Right renal cortex interstitium (tissue), 3 donors: ENCODE measurements at places on chromosomes 11 and 22. TPM values are rescaled to one million over a fixed set of nuclear protein-coding genes. Genes with fewer than 3 reads are reported as not detected.

SNX15 gene
- polyA plus RNA-seq = 22.9 TPM

DNA sequence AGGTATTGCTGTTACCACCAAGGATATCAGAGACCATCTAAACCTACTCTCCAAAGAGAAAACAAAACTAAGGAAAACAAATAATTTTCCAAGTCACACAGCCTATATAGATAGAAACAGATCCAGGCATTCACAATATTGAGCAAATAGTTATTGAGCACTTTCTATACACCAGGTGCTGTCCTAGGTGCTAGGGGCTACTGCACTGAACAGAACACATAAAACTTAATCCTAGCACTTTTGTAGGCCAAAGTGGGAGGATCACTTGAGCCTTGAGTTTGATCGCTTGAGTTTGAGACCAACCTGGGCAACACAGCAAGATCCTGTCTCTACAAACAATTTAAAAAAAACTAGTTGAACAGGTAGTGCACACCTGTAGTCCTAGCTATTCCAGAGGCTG, 44.6 kb downstream of the SERGEF start:
- no peak for DNase-seq

CHID1 gene
- polyA plus RNA-seq = 117 TPM

GRCh38 chr11:70625582-70626518, 227.5 kb downstream of the CTTN start:
- no peak for DNase-seq

LIF gene
- polyA plus RNA-seq = 1.4 TPM

- no peak for DNase-seq
These were observed 868.0 kb downstream of the NTM start for GRCh38 chr11:132238331-132238866.

DNA sequence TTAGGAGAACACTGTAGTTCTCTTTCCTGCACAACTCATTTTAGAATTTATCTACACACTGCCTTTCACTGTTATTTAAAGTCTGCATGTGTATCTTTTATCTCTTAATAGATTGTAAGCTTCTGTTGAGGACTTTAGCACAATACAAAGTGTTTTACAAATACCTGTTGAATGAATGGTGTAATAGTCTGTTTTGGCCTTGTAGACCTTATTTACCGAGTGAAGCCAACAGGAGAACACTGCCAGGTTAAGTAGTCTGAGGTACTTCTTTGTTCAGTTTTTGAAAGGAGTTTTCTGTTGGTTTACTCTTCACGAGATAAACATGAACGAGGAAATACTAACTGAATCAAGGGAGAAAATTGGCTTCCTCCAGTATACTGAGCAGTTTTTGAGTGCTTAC, 31.0 kb downstream of the SIK2 start:
- DNase-seq = no peak

GRCh38 chr11:20362481-20362880, 1.0 kb upstream of the HTATIP2 start:
- no peak for DNase-seq

GRCh38 chr11:123510579-123510905, 80.5 kb downstream of the GRAMD1B start:
- no peak for DNase-seq

- no peak for DNase-seq
These were observed 6.3 kb downstream of the SLC7A4 start for GRCh38 chr22:21025763-21026755.

APOL5 gene
- polyA plus RNA-seq = not detected

DNA sequence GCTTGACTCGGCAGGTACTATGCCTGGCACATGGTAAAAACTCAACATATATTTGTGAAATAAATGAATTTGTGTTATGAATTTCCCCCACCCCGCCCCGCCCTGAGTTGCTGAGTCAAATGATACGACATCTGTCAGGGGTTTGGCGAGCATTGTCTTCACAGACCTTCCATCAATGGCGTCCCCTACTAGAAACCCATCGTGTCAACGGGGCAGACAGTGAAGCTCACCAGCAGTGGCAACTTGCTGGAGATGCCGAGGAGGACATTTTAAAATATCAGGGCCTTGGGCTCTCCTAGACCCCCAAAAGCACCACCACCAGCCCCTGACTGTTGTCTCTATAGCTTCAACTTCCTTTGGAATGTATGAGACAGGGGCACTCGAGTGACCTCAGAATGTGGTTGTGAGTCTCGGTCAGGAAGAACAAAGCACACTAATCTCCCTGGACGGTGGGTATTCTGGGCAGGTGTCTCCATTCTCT, 761 bp upstream of the NXF1 start:
- no peak for DNase-seq

DNA sequence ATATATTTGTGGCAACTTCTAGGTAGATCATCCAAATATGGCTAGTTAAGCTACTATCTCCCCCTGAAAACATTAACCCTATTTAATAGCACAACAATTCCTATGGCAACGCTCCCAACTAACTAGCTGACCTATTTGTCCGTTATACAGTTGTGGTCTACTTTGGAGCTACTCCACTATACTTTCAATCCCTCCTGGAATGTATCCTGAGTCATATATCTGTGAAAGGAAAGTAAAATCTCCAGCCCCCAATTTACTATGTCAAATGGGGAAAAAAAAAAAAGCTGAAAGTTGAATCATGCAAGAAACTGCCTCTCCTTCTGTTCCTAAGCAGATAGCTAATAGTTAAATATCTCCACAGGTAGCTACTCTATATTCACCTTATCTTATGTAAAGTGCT, 128.5 kb downstream of the CD44 start:
- no peak for DNase-seq

DNA sequence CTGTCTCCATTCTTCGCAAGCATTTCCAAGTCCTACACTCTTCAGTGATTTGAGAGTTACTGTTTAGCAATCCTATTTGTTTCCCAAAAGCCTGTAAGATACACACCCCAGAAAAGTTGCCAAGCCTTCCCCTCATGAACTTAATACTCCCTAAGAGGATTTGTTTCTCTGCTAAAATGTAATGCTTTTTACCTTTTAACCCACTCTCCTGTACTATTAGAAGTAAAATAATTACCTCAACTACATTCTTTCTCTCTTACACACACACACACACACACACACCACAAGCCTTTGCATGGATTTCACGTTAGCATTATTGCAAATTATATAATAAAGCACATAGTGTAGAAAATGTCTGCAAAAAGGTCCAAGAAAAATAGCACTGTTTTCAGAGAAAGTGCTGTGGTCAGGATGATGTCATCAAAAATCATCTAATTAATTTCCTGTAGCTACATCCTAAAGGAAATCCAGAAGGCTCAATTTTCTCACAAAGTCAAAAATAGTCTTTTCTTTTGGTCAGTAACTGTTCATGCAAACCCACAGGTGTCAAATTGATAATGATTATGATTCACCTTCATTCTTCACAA, 364.1 kb upstream of the PITPNB start:
- no peak for DNase-seq

- no peak for DNase-seq
These were observed 4.9 kb downstream of the CACNA1I start for GRCh38 chr22:39575552-39575825.

APOL3 gene
- polyA plus RNA-seq = 16.8 TPM

DNA sequence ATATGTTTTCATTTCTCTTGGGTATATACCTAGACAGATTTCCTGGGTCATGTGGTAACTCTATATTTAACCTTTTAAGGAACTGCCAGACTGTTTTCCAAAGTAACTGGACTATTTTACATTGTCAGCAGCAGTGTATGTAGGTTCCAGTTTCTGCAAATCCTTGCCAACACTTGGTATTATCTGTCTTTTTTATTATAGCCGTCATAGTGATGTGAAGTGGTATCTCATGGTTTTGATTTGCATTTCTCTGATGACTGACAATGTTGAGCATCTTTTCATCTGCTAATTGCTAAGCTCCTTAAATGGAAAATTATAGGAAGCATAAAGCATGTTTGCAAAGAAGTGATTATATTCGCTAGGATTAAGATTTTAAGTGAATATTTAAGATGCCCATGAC, 13.9 kb downstream of the NNMT start:
- no peak for DNase-seq

- no peak for DNase-seq
These were observed 960.1 kb downstream of the NTM start for GRCh38 chr11:132330515-132330914.

DNA sequence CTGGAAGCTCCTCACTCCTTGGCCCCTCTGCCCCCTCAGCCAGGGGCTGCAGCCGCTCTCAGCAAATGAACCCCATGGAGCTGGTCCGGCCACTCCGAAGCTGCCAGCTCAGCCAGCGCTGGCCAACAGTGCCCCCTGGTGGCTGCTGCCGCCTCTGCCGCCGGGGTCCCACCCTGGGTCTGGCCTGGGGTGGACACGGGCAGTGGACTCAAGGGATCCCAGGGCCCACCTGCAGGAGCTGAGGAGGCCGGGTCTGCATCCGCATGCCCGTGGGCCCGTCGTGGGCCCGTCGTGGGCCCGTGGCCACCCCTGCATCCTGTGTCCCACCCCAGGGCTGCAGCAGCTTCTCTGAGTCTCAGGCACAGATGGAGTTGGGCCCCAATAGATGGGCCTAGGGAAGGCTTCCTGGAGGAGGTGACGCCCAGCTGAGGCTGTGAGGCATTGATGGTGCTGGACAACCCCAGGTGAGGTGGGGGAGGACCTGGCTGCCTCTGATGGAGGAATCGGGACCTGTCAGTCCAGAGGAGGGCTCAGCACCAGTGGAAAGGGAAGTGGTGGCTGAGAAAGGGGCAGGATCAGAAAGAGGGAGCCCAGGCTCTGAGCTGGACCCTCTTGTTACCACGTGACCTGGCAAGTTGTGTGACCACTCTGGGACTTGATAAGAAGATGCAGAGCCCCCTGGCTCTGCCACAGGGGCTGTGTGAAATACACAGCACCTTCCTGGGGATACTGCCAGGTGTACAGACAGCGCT, 522.3 kb downstream of the BRD1 start:
- peak; percentile 27 for DNase-seq

- no peak for DNase-seq
These were observed 505 bp downstream of the NUDT22 start for GRCh38 chr11:64226507-64227051.

GRCh38 chr11:113203141-113203753, 111.1 kb upstream of the TTC12 start:
- DNase-seq = no peak

- DNase-seq = peak; percentile 45
These were observed 327.7 kb downstream of the TENM4 start for GRCh38 chr11:79113054-79113690.

- no peak for DNase-seq
These were observed 48.4 kb downstream of the COMMD9 start for GRCh38 chr11:36240801-36241200.

DNA sequence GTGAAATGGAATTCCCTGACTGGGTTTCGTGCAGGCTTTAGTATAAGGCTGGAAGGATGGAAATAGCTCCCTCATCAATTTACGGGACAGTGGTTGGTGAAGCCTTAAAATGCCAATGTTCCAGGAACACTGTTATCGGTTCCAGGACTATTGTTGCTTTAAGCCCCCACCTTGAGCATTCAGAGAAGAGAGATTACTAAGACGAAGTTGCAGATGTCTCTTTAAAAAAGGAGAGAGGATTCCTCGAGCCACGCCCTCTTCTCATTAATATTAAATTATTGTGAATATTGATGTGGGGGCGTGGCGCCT, 195 bp upstream of the CREB3L1 start:
- no peak for DNase-seq

FGF19 gene
- polyA plus RNA-seq = 1.5 TPM

SC5D gene
- 66.1 TPM for polyA plus RNA-seq

- no peak for DNase-seq
These were observed 14.7 kb upstream of the CHRNA10 start for GRCh38 chr11:3685923-3686322.

FUT4 gene
- polyA plus RNA-seq = 5.6 TPM

KRTAP5-7 gene
- not detected for polyA plus RNA-seq

DNA sequence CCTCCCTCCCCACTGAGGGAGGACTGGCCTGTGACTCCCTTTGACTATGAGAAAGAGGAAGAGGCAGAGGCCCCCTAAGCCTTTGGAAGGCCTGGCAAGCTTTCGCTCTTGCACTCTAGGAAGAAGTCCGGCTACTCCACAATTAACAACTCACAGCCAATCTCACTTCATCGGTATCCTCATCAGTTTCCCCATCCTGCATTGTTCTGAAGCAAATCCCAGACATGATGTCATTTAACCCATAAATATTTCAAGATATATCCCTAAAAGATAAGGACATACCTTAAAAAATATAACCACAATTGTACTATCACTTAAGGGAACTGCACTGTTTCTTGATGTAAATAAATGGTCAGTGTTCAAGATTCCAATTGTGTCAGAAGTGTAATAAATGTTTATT, 63.1 kb downstream of the CWC15 start:
- no peak for DNase-seq

HEPACAM gene
- polyA plus RNA-seq = 1.8 TPM

GRCh38 chr22:49015993-49016908, 811.4 kb downstream of the BRD1 start:
- no peak for DNase-seq

DNA sequence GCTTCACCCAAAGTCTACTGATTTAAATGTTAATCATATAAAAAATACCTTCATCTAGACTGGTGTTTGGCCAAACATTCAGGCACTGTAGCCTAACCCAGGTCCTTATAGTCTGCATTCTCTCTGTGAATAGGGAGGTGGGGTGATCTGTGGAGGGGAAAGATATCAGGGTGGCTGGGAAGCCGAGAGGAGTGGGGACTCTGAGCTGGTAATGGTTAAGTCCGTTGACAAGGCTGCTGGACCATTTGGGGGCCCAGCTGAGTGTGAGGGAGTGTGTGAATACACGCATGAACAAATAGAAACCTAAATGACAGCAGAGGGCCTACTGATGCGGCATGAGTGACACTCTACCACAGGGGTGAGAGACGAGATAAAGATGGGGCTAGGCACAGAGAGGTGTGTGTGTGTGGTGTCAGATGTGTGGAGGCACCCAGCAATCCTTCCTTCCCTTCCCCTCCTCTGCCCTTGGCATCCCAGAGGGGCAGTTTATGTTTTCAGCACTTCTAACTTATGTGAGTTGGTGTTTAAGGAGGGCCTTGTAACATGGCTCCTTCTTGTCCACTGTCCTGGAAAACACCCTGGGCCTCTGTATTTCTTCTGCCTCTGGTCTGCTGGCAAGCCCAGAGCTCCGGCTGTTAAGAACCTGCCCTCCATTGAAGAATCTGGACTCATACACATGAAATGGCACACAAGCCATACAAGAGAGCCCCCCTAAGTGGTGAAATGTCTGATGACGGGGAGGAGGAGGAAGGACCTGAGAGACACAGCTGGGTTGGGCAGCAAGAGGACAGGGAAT, 249.1 kb upstream of the TBCEL start:
- DNase-seq = no peak

DNA sequence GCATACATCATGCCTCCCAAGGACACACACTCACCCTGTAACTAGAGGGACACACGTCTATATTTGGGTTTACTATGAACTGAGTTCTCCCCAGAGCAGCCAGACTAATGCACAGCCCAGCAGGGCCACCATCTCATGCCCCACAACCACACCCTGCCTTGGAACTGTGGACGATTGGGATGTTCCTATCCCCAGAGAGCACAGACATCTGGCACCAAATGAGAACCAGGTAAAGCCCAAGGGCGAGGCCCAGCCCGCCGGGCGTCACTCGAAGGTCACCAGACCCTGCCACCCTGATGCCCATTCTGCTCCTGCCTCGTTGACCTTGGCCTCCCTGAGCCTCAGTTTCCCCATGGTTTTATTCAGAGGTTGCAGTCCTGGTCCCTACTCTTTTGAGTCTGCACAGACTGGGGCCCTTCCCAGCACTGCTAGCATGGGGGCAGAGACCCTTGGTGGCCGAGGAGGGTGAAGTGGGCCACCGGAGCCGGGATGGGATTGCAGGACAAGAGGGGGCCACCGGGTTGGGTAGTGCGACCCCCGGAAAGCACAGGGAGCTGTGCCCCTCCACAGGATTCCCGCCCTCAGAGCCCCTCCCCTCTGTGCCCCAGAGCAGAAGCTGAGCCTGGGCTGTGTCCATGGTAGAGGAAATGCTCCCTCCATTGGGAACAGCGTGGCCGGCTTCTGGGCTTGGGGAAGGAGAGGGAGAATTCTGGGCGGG, 56.8 kb downstream of the IGLL5 start:
- DNase-seq = no peak
